Suppressor macrophage (primary cell): ENCODE measurements at places on chromosomes 1 and 21.

DNA sequence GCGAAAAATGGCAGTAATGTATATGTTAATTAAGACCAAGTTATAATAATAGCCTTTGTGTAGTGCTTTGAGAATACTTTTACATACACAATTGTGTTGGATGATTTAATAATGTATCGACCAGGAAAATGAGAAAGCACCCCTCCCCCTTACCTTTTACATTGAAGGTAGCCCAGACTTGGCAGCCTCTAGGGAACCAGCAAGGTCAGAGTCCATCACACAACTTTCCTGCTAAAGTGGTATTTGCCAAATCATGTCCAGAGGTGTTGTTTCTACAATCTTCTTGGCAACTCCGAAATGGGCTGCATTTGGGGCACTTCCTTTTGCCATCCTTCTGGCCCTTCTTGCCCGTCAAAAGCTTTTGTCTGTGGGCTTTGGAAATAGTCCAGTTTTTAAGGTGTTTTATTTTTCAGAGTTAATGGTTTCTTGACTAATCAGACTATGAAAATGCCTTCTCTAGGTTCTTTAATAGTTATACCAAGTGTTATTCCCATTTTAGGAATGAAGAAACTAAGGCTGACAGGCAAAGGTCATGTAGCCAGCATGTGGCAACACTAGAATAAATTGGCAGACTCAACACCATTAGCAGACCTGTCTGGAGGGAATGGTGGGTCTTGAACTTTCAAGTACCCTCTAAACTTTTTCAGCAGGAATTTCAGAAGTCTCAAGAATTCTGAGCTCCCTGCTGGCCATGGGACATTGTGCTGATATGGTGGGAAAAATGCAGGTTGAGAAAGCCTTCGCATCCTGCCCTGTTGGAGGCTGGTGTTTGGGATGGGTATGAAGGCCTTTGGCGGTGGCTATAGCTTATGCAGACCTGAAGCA lies 6.8 kb downstream of the ATP1A1 start:
- no peak for DNase-seq

GRCh38 chr1:23097316-23097715 lies 71.3 kb downstream of the LUZP1 start:
- DNase-seq: no peak

GRCh38 chr1:145995148-145995881 lies 1.1 kb downstream of the TXNIP start:
- DNase-seq: peak; percentile 45

DNA sequence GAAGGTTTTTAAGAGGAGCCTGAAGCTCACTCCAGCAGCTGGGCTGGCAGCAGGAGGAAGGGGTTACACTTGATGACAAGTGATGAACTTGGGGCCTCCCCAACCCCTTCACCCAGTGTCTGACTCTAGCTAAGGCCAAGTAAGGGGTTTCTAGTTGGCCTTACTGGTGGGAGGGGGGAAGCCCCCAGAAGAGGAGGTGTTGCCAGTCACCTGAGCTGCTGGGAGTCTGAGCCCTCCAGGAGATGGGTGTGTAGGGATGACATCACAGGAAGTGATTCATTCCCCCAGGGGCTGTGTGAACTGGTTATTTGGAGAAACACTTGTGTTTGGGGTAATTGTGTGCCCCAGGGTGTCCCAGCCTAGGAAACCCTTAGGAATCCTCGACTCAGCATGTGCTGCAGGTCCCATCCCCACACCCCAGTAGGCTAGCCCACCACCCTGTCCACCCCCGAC lies 3.1 kb downstream of the PADI1 start:
- DNase-seq: peak; percentile 55

DNA sequence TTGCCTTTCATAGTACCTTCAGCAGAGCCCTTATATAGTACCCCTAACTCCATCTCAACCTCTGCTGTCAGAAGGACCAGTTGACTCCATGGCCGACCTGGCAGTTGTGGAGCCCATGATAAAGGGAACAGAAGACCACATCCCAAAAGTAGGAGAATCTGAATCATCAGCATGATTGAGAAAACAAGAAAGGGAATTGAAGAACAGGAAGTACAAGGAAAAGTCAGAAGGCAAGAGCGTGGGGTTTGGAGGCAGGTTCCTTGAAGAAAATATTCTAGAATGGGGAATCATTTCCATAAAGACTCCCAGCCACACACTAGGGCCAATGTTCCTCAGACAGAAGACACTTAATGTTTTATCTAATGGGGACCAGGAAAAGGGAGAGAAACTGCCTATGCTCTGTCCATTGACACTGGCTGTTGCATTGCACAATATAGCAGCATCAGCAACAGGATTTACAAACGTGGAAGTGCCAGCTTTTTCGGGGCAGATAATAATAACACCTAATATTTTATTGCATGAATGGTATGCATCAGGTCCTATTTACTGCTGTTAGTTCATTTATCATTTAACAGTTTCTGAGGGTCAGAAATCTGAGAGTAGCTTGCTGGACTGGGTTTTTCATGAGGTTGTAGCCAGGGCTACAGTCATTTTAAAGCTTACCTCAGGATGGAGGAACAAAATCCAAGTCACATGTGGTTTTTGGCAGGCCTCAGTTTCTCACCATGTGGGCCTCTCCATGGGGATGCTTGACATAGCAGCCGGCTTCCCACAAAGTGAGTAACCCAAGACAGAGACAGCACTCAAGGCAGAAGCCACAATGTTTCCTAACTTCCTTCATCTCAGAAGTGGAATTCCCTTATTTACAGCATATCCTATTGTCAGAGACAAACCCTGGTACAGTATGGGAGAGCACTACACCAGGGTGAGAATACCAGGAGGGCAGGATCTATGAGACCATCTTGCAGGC lies 483.4 kb downstream of the PLPP3 start:
- DNase-seq: peak; percentile 36

DNA sequence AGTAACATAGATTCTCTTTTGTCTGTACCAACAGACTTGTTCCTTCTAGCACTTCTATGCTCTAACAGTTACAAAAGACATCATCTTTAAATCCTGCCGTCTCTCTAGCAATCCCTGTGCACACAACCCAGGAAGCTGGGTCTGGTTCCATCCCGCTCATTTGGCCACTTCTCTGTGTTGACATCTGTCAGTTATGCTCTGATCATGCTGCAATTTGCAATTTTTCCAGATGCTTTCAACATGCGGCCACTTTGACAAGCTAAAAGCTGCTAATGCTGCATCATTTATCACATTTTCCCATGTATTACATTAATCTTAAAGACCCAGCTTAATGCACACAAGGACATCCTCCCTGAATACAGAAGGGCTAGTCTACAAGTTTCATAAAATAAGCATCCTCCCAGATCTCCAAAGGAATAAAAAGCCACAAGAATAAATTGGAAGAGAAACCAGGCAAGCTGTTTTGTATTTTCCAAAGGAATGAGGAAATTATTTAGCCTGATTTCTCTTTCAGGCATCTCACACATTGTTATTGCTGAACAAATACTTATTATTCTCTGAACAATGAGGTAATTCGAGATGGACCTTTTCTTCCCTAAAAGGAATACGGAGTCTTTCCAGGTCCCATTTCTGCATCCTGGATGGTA lies 19.0 kb upstream of the LRRC52 start:
- no peak for DNase-seq

- DNase-seq: peak; percentile 70
These were observed 33.2 kb upstream of the FAM163A start for GRCh38 chr1:179709841-179710329.

- DNase-seq: peak; percentile 42
These were observed 59.6 kb downstream of the RUNX1 start for GRCh38 chr21:34989337-34990151.

DNA sequence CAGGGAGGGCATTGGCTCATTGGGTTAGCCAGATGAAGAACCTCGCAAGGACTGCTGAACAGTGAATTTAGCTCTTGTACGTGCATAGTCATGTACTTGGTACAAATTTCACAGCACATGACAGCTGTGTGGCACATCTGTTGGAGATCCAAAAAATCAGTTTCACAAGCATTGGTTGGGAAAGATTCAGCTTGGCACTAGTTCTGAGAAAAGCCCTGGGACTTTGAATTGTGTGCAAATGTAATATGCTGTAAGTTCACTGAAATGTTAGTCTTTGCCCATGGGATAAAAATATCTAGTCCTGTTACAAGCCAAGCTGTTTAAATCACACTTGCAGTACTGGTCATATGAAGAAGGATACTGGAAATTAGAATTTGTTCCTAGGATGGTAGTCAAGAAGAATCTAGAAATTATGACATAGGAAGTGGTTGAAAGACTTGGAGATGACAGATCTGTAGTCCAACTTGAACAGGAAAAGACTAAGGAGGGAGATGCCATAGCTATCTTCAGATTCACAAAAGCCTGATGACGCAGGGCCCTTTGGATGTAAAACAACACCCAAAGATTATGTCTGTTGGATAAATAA lies 19.2 kb downstream of the LAMC2 start:
- no peak for DNase-seq

DNA sequence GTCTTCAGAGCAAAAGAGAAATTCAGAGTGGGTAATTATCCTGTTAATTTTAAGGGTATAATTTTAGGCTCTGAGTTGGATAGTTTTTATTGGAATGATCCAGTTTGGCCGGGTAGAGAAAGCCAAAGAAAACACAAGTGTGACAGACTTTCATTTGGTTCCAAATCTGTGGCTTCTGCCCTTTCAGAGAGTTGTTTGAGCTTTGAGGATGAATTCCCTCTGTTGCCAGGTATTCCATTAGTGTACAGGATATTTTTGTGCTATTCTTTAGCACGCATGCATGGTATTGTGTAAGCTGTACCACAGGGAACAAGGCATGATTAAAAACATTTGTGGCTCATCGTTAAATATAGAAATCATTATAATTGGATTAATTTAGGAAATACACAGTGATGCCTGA lies 384.4 kb downstream of the ADGRL2 start:
- no peak for DNase-seq

DNA sequence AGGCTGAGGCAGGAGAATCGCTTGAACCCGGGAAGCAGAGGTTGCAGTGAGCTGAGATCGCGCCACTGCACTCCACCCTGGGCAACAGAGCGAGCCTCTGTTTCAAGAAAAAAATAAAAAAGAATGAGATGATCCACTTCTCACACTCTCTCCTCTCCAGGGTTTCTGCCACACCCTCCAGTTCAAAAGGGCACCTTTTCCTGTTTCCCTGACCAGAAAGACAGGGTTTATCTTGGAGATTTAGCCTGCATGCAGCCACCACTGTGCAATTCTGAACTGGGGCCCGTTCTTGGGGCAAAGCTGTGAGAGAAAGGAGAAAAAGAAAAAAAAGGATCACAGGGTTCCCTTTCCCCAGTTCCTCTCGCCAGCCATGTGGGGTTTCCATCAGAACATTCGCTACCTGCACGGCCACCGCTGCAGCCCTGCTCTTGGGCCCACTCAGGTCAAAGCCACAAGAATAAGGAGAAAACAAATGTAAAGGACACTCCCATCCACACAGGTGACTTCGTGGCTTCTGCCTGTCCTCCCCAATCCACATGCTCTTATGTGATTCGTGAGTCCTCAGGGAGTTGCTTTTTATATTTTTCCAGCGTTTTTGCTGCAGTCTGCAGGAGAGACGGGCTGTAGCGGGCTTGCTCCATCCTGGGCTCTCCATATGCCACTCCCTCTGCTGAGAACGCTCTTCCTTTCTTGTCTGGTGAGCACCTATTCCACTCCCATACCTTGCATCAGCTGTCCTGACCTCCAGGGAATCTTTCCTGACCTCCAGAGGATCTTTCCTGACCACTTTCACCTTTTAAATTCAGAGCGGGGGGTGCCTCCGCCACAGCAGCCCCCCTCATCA lies 26.4 kb downstream of the GNG4 start:
- no peak for DNase-seq

DNA sequence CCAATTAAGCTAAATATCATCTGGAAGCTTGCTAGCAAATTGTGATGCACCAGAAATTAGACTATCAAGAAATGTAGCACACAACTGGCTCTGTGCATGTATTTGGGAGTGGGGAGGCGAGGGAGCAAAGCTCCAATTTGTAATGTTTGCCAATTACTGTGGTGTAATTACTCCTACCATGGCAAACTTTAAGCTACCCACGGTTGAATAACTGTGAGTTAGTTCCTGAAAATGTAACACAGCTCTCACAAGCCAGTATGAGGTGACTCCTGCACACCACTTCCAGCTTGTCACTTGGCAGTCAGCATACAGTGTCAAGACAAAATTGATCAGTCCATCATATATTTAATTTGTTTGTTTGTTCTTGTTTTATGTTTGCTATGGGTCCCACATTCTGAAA lies 141.2 kb downstream of the TM2D1 start:
- DNase-seq: peak; percentile 29

GRCh38 chr21:41507521-41508414 lies at the start of gene TMPRSS2:
Gene TMPRSS2 (minus strand): TSS chr21:41508158. CDS start chr21:41498133, 10,025 bp downstream.
- no peak for DNase-seq

GRCh38 chr1:47465605-47466004 lies 27.8 kb downstream of the FOXD2 start:
- no peak for DNase-seq

- no peak for DNase-seq
These were observed 342.6 kb upstream of the NFIA start for GRCh38 chr1:60739729-60740128.

GRCh38 chr21:22288885-22289499 lies 1290.8 kb downstream of the NCAM2 start:
- DNase-seq: no peak

DNA sequence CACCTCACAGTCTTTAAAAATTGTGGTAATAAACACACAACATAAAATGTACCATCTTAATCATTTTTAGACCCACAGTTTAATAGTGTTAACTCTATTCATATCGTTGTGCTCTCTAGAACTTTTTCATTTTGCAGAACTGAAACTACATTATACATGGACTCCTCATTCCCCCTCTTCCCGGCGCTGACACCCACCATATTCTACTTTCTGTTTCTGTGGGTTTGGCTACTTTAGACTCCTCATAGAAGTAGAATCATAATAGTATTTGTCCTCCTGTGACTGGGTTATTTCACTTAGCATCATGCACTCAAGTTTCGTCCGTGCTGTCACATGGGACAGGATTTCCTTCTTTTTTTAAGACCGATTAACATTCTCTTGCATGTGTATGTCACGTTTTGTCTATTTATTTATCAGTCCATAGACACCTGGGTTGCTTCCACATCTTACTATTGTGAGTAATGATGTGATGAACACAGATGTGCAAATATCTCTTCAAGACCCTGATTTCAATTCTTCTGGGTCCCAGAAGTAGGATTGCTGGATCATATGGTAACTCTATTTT lies 62.9 kb upstream of the TMPRSS2 start:
- no peak for DNase-seq

DNA sequence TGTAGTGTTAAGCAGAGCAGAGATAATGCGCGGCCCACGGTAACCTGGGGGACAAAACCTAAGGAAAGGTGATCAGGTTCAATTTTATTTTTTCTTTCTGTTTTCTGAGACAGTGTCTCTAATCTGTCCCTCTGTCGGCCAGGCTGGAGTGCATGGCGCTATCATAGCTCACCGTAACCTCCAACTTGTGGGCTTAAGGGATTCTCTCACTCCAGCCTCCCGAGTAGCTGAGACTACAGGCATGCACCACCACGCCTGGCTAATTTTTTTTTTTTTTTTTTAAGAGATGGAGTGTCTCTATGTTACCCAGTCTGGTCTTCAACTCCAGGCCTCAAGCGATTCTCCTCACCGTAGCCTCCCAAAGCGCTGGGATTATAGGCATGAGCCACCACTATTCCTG lies 724 bp upstream of the ANKRD35 start:
- DNase-seq: no peak
